ENCODE measurements at places on chromosomes 12 and 14.

GRCh38 chr14:78978896-78979295, 808.7 kb downstream of the NRXN3 start:
- DNase-seq, result no peak

GRCh38 chr14:86613786-86614185, 1083.8 kb downstream of the FLRT2 start:
- DNase-seq, result no peak

GRCh38 chr12:31984806-31985591, 25.8 kb downstream of the RESF1 start:
- DNase-seq, result no peak

- no peak for DNase-seq
These were observed 12.0 kb downstream of the CFAP73 start for GRCh38 chr12:113161415-113162016.

- DNase-seq, result no peak
These were observed 10.0 kb downstream of the SLC6A13 start for GRCh38 chr12:252636-253035.

Data from GM04503 (cell line).